Colonic mucosa (tissue), 4 donors: ENCODE measurements at places on chromosomes 12 and 14. TPM values are rescaled to one million over a fixed set of nuclear protein-coding genes. Genes with fewer than 3 reads are reported as not detected.

GRCh38 chr12:76685246-76685678 lies 78.7 kb upstream of the ZDHHC17 start:
- no peaks in the 10 kb centered on the region for H3K36me3 ChIP-seq
- DNase-seq: peak; percentile 24
- peaks cover 3% of the 10 kb centered on the region for H3K4me1 ChIP-seq
- H3K27ac ChIP-seq: no peak overlapping the region
- H3K4me3 ChIP-seq: no peak overlapping the region

DNA sequence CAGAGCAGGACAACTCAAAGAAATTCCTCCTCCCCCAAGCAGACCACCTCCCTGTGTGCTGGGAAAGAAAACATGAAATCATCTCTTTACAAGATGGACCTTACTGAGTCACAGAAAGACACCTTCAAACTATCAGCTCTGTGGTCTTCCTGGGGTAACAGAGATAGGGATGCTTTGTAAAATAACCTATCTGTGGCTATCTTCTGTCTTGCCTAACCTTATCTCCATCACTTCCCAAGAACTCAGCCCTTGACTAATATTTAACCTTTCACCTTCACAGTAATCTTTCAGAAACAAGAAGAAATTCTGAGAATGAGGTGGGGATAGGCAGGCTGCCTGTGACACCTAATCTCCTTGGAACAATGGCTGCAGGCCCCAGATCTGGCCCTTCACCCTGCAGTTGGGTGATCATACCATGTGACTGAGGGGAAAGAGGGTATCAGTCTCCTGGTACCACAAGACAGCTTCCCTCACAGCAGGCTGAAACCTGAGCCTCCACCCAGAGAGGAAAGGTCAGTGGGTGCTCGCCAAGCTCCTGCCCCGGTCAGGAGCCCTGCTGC lies 27.4 kb upstream of the CEBPE start:
- H3K36me3 ChIP-seq: no peaks in the 10 kb centered on the region
- H3K4me3 ChIP-seq: no peak overlapping the region
- no peaks in the 10 kb centered on the region for H3K27me3 ChIP-seq
- H3K27ac ChIP-seq: no peak overlapping the region

DNA sequence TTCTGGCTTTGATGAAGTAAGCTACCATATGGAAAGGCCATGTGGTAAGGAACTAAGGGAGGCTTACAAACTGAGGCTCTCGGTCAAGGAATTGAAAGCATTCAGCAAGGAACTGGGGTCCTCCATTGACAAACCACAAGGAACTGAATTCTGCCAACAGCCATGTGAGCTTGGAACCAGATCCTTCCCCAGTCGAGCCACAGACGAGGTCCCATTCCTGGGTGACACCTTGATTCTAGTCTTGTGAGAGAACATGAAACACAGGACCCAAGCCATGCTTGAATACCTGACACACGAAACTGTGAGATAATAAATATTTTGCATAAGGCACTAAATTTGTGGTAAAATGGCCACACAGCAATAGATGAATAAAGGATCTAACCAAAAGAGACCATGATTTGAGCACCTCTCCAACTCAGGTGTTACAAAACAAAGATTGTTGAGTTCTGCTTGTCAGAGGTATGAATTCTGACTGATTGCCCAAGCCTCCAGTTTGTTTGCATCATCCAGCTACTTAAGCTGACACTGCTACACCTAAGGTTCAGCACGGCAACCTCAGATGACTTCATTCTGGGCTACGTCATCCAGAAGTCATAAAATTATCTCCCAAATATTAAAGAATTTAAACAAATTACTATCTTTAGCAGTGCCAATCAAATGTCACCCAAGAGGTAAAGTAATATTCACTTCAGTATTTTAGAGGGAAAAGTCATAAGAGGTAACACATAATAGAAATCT lies 59.4 kb downstream of the GARIN6 start:
- H3K27ac ChIP-seq: no peak overlapping the region
- no peaks in the 10 kb centered on the region for H3K4me1 ChIP-seq
- H3K36me3 ChIP-seq: no peaks in the 10 kb centered on the region
- DNase-seq: no peak
- H3K4me3 ChIP-seq: no peak overlapping the region

The ANG gene
- 73.6 TPM for total RNA-seq

DNA sequence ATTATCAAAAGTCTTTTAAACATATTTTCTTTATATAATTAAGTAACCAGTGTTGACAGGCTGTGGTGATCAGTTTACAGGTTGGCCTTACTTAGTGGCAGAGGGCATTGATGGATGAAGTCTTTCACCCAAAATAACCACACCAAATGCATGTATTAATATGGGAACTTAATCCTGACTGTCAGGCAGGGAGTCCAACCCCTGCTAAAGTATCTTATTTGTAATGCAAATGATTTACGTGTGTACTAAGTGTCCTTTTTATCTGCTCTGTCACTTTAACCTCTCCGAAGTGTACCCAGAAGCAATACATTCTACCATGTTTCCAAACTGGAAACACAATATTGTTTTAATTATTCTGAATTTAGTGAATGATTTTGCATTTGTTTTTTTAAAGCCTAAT lies 1.4 kb downstream of the MYBPC1 start:
- no peaks in the 10 kb centered on the region for H3K36me3 ChIP-seq
- no peak for DNase-seq
- no peaks in the 10 kb centered on the region for H3K4me1 ChIP-seq
- H3K4me3 ChIP-seq: no peak overlapping the region
